ENCODE measurements at places on chromosomes 16 and 17.

DNA sequence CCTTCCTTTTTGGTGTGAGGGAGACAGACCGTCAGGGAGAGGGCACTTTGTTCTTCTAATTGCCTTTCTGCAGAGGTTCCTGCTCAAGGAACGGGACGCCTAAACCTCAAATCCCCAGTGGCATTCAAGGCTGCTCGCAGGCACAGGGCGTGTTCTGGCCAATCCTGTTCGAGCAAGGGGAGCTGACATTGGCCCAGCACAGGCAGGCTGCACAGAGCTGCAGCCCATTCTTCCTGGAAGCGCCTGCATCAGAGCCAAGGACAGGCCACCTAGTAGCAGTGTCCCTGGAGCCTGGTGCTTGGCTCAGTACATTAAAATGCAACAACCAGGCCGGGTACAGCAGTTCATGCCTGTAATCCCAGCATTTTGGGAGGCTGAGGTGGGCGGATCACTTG is 72.2 kb upstream of the CREBBP start:
- no peak for DNase-seq

GRCh38 chr16:54312502-54312991 is 26.0 kb upstream of the IRX3 start:
- DNase-seq = no peak

DNA sequence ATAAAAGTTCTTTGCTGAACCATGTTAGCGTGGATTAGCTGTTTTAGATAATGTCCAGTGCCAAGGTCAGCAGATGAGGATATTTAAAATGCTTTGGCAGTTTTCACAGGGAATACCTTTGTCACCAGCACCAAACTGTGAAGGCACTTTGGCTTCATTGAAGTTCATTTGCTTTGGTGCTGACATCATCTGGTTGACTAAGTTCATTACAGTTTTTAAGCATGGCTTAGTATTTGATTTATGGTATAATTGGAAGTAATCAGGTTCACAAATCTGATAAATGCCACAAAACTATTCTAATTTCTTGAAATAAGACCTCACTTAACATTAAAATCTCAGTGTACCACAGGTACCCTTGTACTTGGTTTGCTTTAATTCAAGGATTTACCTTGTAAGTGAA is 4.3 kb downstream of the GID4 start:
- DNase-seq = no peak

- no peak for DNase-seq
Observed at GRCh38 chr17:80798595-80799537, 192.8 kb upstream of the CHMP6 start.

- no peak for DNase-seq
Observed at GRCh38 chr17:74795327-74796020, 19.3 kb upstream of the NAT9 start.

DNA sequence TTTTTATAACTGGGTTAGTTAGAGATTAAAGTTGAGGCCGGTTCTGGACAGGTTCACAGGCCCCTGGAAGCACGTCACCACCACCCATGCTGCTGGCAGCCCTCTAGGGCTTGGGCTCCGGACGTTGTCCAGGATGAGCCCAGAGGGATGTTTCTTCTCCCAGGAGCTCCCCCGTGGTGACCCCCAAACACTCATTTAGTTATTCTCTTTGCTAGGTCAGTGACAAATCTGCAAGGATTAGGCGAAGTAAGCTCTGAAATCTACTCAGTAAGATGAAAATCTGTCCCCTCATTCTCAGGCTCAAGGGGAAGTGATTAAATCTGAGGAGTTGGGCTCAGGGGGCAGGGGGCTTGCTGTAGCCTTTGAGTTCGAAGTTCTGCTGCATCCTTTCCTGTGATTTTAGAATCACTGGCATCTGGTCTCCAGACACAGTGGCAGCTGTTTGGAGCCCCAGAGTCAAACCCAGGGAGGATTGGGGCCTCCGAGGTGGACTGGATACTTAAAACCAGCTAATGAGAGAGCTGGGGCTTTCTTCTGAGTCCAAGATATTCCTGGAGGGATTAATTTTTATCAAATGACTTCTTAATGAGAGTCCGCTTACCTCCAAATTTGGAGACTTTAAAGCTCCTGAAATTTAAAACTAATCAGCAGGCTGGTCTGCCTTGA is 49.2 kb upstream of the HS3ST2 start:
- DNase-seq = no peak

GRCh38 chr17:65053354-65053881 is 3.1 kb downstream of the GNA13 start:
- DNase-seq = no peak

DNA sequence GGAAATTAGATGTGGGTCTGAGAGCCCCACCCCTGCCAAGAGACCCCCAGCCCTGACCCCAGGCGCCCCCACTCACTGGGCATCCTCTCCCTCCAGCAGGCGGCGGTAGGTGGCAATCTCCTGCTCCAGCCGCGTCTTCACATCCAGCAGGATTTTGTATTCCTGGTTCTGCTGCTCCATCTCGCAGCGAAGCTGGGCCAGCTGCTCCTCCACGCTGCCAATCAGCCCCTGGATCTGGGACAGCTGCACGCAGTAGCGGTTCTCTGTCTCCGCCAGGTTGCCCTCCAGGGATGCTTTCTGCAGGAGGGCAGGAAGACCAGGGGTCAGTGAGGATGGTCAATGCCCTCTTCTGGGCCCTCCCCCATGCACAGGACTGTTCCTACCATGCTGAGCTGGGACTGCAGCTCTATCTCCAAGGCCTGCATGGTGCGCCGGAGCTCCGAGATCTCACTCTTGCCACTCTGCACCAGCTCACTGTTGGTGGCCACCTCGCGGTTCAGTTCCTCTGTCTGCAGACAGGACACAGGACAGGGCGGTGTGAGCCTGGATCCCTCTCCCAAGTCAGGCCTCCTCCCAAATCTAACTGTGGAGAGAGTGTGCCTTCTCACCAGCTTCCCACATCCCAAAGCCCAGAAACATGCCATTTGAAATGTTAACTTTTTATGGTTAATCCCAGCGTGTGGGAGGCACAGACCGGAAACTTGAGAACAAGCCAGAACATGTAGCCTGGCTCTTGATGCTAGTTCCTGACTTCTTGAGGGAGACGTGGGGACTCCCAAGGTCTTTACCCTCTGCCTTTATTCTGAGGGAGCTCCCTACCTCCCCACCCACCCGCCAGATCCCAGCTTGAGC is 3.6 kb downstream of the KRT17 start:
- no peak for DNase-seq

DNA sequence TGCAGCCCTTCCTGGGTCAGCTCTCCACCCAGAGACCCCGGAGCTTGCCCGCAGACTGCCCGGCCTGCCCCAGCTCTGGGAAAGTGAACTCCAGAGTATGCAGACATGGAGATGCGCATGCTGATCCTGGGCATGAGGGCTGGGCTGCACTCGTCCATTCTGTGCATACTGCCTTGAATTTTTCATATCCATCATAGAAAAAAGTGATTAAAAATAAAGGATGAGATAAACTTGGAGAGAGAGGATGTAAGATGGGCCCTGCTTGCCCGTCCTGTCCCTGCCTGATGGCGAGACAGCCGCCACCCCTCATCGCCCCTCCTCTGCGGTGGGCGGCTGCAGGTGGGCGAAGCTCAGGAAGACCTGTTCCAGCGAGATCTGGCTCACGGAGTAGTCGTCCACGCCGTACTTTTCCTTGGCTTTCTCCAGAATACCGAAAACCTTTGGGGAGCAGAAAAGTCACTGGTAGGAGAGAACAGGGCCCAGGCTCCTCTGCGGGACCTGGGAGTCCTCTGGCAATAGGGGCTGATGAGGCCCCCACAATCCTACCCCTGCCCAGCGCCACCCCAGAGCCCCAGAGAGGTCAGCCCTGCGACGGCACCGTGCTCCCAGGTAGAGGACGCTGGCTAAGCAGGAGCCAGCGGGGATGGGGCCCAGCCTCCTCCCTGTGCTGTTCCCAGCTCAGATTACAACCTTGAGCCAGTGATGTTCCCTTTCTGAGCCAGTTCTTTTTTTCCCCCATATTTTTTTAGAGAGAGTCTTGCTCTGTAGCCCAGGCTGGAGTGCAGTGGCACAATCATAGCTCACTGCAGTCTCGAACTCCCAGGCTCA is 8.7 kb upstream of the RNPS1 start:
- no peak for DNase-seq

- DNase-seq = no peak
Observed at GRCh38 chr17:55284001-55284884, 19.5 kb downstream of the HLF start.

- no peak for DNase-seq
Observed at GRCh38 chr17:76582660-76583059, 3.0 kb downstream of the ST6GALNAC2 start.

GRCh38 chr16:72427051-72427782 is 255.3 kb upstream of the PMFBP1 start:
- DNase-seq = no peak

GRCh38 chr17:18161207-18162145 is 22.2 kb upstream of the ALKBH5 start:
- DNase-seq = no peak

DNA sequence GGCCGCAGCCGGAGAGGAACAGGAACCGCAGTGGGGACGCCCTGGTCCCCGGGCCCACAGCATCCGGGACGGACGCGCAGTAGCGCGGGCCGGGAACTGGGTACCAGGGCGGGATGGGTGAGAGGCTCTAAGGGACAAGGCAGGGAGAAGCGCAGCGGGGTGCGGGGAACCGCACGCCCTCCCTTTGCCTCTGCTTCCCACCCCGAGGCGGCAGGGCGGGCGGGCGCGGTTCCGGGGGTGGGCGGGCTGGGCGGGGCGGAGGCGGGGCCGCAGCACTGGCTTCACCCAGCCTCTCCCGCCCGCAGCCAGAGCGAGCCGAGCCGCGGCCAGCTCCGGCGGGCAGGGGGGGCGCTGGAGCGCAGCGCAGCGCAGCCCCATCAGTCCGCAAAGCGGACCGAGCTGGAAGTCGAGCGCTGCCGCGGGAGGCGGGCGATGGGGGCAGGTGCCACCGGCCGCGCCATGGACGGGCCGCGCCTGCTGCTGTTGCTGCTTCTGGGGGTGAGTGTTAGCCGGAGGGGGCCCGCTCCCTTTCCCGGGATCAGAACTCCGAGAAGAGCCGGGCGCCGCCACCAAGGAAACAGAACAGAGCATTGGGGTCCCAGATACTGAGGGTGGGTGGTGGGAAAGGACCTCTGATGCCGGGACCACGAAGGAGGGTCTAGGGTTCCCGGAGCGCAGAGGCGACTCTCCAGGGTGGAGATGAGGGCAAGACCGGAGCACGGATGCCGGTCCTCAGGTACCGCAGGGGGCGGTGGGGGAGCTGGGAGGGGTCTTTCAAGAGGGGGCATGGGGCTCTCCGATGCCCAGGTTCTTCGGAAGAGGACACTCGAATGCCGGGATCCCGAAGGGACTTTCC is at the start of gene NGFR:
Gene NGFR, plus strand, starts transcription at position 308 of the 856 bp plus-strand sequence. Its CDS starts 125 bp downstream, at position 433.
- peak; percentile 30 for DNase-seq

GRCh38 chr17:75996665-75997590 is 3.7 kb upstream of the CDK3 start:
- DNase-seq = peak; percentile 28

DNA sequence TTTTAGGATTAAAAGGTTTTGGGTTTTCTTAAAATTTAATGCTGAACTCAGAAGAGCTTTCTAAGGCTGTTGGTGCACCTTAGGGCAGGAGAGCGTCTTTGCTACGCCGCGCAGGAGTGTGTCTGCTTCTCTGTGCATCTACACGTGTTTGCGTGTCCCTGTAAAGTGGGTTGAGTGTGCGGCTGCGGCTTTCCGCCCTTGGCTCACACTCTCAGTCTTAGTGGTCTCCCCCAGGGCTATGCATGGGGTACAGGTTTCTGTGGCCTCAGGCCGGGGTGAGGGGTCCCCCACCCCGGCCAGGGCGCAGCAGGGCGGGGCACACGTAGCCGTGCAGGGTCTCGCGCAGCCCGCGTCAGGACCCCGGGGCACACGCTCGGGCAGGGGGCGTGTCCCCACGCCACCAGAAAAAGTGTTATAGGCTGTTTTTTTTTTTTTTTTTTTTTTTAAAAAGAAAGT is 727 bp upstream of the TENT4B start:
- peak; percentile 80 for DNase-seq

- DNase-seq = peak; percentile 27
Observed at GRCh38 chr16:84739349-84740124, 39.7 kb downstream of the USP10 start.

DNA sequence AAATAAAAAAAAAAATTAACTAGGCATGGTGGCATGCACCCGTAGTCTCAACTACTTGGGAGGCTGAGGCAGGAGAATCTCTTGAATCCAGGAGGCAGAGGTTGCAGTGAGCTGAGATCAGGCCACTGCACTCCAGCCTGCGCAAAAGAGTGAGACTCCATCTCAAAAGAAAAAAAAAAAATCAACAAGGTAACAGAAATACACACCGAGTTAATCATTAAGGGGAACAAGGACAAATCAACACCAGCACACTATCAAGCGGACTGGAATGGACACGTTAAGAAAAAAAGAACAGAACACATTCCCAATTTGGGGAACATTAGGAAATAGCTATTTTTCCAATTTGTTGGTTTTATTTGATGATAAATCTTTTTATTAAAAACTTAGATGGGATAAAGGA is 28.4 kb upstream of the GLG1 start:
- no peak for DNase-seq

DNA sequence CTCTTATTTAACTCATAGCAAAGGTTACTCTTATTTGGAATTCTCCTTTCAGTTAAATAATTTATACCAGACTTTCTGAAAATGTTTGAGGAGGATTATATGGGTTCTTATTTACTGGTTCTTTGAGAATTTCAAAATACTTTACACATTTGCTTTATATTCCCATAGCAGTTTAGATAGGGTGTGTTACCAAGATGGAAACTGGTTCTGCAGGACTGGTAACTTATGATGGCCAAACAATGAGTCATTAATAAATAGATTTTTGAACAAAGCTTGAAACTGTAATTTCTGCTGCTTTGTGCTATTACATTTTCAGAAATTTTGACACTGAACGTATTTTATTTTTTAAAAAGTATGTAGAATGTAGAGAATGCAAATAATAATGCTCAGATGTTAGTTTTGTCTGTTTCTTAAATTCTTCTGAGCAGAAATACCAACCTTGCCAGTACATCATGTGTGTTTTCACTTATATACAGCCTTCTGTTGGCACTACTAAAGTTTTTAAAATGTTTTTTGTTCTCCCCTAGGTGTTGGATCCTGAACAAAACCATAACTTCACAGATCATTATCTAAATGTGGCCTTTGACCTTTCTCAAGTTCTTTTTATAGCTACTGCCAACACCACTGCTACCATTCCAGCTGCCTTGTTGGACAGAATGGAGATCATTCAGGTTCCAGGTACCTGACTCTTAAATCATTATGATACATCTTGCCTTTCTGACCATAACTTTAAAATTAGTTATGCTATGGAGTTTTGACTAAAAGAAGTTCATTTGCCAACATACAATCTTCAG is 48.3 kb upstream of the ABCC11 start:
- DNase-seq = no peak

DNA sequence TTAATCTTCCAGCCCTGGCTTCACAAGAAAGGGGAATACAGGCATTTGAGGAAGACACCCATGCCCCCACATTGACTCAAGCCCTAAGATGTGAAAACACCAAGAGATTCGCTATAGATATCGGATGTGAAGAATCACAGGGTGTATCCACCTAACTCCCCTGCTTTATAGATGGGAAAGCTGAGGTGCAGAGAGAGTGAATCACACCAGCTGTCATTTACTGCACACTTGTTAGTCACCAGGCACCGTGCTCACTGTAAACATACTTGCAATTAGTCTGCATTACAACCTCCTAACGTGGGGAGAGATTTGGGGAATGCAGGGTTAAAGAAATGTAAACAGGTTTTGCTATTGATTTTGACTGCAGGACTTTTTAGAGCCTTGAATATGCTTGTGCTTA is 325.5 kb downstream of the C16orf95 start:
- DNase-seq = no peak

GRCh38 chr16:4415538-4416199 is 727 bp downstream of the CORO7 start:
- peak; percentile 76 for DNase-seq
